ENCODE measurements at places on chromosomes 1 and 21.

- no peak for DNase-seq
These were observed 141.8 kb downstream of the NEK7 start for GRCh38 chr1:198298640-198299039.

DNA sequence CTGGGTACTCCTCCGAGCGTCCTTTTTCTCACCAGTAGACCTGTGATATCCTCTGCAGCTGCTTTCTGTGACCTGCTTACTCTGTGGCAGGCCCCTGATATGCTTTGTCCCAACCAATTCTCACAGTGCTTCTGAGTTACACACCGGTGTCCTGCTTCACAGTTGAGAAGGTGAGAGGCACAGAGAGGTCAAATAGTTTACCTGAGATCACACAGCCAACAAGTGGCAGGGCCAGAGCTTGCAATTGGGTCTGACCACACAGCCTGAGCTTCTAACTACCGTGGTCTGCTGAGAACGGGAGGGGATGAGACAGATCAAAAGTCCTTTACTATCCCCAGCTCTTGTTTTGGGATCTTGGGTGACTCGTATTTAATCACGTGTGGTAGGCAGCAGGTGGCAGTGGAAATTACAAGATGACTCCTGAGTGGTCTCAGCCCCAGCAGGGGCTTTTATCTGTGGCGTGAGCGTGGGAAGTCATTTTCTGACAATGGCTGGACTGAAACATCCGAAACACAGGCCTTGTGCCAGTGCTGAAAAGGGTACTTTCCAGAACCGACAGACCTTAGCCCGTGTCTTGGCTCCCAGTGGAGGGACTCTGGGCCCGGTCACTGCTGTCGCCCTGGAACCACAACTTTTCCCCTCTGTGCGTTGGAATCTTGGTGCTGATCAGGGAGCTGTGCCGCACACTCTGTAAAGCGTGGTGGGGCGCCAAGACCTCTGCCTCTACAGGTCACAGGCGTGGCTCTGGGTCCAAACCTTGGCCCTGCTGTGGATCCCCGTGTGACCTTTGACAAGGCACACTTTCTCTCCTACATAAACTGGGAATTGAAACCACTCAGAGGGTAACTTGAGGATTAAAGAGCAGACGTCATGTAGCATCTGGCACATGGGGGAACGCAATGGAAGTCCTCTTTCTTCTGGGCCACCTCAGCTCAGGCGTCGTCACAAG is 11.9 kb downstream of the THEMIS2 start:
- no peak for DNase-seq

DNA sequence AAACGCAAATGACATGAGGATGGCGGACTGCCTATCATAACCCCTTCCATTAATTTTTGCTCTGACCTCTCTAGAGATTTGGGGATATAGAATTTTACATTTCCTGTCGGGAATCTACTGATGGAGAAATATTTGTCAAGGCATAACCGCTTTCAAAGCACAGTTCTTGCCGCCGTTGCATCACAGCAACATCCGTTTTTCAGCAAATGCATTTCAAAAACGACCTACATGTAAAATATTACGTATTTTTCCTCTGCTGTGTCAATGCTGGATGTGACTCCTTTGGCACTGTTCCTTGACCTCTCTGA is 4.9 kb downstream of the MIER1 start:
- DNase-seq: no peak

- DNase-seq: no peak
These were observed 11.5 kb upstream of the LAPTM5 start for GRCh38 chr1:30768830-30769718.

DNA sequence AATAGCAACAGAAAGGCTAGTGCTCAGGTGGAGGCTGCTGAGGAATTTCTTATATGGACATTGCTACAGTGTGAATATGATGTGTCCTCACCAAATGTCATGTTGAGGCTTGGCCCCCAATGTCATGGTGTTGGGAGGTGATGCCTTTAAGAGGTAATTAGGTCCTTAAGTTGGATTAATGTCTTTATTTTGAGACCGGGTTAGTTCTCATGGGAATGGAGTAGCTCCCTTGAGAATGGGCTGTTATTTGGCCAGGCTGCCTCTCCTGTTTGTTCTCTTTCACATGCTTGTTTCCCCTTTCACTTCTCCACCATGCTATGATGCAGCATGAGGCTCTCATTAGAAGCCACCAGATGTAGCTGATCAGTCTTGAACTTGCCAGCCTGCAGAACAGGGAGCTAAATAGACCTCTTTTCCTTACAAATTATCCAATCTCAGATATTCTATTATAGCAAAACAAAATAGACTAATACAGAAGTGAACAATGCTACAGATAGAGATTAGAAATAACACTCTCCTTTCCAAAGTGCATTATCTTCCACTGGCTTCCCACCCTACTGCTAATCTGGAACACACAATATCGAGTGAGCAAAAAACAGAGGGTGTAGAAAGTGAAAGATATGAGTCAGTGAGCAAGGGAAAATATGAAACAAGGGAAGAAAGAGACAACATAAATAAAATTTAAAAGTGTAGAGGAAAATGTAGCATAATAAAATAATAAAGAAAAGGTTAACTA is 160.2 kb downstream of the NTMT2 start:
- no peak for DNase-seq

Measured in astrocyte of the spinal cord (primary cell).